Effector memory CD4-positive, alpha-beta T cell (primary cell): ENCODE measurements at places on chromosomes 4 and X.

GRCh38 chr4:176123710-176124407 lies 58.2 kb downstream of the WDR17 start:
- DNase-seq = no peak

GRCh38 chr4:19348746-19349145 lies 903.0 kb upstream of the SLIT2 start:
- DNase-seq = no peak

DNA sequence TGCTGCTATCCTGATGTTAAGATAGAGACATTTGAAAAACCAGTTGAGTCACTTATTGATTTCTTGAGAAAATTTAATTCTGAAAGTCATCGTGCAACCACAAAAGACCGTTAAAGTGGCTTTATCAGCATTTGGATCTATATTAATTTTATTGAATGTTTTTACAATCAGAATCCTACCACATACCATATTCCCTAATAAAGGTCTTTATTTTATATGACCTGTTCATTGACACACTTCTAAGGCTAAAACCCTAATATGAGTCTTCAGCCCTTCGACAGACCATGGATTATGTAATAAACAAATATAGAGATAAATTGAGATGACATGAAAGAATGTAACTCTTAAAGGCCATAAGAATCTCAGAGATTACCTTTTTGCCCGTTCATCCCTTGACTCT lies 68.1 kb downstream of the BANK1 start:
- no peak for DNase-seq

DNA sequence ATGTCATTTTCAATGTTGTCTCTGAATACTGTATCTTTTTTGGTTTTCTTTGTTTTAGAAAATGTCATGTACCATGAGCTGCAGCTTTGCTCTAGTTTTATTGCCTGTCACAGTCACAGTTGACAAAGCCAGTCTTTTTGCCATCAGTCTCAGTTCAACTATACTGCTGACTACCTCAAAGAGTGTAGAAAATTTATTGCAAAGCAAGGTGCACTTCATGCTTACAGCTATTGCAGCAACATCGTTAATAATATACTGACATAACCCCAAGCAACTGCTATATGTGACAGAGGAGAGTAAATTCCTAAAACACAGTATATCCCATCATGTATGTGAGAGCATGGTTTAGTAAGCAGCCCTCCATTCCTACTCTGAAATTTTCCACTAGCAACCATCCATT lies 2022.3 kb downstream of the ARAP2 start:
- no peak for DNase-seq
